Activated T-helper 1 cell treated with anti-CD3 and anti-CD28 coated beads, Interleukin-12 subunit alpha, Interleukin-12 subunit beta, Interleukin-2, Interleukin-4 antibody, amounts not matched to agents 30 ng/mL and 10 ng/mL and 1 ng/mL, durations not matched to agents 14 hours and 24 hours and 36 hours (primary cell): ENCODE measurements at places on chromosomes 3 and 15. TPM values are rescaled to one million over a fixed set of nuclear protein-coding genes. Genes with fewer than 3 reads are reported as not detected.

CNTN6 gene
- not detected in 2 replicates for total RNA-seq

AADAC gene
- total RNA-seq, result not detected in 2 replicates

CD200 gene
- total RNA-seq, result 141 TPM in 2 replicates

GRCh38 chr3:162112719-162113118, 616.1 kb downstream of the OTOL1 start:
- no peak for DNase-seq

- DNase-seq, result no peak
These were observed 222.1 kb upstream of the POU1F1 start for GRCh38 chr3:87498358-87499080.

GRCh38 chr15:63876085-63876662, 42.4 kb upstream of the HERC1 start:
- no peak for DNase-seq

GRCh38 chr3:101266566-101266965, 53.8 kb downstream of the IMPG2 start:
- DNase-seq, result no peak

- no peak for DNase-seq
These were observed 7.5 kb upstream of the UACA start for GRCh38 chr15:70770863-70771262.

GRCh38 chr3:23209747-23210487, 6.8 kb downstream of the UBE2E2 start:
- no peak for DNase-seq
